Breast epithelium (tissue), 4 donors: ENCODE measurements at places on chromosomes 12 and 14. TPM values are rescaled to one million over a fixed set of nuclear protein-coding genes. Genes with fewer than 3 reads are reported as not detected.

GRCh38 chr12:80382254-80382653 lies 61.8 kb upstream of the PTPRQ start:
- no peaks in the 10 kb centered on the region for H3K36me3 ChIP-seq
- H3K4me1 ChIP-seq, result no peaks in the 10 kb centered on the region
- no peaks in the 10 kb centered on the region for H3K27me3 ChIP-seq
- H3K27ac ChIP-seq, result no peak overlapping the region
- no peak for DNase-seq
- no peak overlapping the region for H3K4me3 ChIP-seq

DNA sequence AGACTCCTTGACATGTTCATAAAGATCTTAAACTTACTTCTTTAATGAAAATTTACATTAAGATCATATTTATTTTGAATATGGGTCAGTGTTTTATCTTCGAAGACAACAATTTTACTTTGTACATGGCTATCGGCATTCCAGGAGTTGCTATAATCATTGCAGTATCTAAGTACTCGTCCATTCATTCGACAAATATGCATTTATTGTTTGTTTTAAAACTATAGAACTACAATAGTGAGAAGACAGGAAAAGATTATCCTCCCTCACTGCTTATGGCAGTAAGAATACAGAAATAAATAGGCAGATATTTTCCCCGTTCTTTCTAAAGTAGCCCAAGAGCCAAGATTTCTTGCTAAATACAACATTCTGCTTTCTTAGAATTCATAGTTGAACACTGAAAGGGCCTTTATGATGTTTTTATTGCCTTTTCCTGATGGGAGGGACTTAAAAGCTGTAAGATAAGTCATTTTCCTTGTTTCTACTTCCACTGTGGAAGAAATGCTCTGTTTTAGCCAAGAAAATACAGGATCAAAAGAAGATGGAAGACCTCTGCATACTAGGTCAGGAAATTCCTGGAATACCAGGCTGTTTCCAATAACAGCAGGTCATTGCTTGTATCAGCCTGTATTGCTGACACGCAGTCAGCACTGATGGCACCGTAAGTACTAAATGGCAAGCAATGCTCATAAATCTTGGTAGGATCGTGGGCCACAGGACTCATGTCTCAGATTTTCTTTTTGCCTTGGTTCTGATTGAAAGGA lies 521.0 kb upstream of the ATP2B1 start:
- H3K27me3 ChIP-seq, result no peaks in the 10 kb centered on the region
- H3K36me3 ChIP-seq, result no peaks in the 10 kb centered on the region
- no peak overlapping the region for H3K4me3 ChIP-seq
- peak overlapping the region; percentile 6 for H3K27ac ChIP-seq
- DNase-seq, result no peak

The CKAP4 gene
- 39.3 TPM for total RNA-seq

The PTPRB gene
- total RNA-seq, result 36.1 TPM
